ENCODE measurements at places on chromosomes 16 and 17.

- no peak for DNase-seq
Measured at GRCh38 chr16:75224306-75225082, 5.7 kb downstream of the CTRB1 start.

GRCh38 chr17:42773290-42774035, at the start of gene VPS25:
Gene VPS25 (plus strand): TSS chr17:42773449. CDS start chr17:42773476, 27 bp downstream.
- peak; percentile 63 for DNase-seq

DNA sequence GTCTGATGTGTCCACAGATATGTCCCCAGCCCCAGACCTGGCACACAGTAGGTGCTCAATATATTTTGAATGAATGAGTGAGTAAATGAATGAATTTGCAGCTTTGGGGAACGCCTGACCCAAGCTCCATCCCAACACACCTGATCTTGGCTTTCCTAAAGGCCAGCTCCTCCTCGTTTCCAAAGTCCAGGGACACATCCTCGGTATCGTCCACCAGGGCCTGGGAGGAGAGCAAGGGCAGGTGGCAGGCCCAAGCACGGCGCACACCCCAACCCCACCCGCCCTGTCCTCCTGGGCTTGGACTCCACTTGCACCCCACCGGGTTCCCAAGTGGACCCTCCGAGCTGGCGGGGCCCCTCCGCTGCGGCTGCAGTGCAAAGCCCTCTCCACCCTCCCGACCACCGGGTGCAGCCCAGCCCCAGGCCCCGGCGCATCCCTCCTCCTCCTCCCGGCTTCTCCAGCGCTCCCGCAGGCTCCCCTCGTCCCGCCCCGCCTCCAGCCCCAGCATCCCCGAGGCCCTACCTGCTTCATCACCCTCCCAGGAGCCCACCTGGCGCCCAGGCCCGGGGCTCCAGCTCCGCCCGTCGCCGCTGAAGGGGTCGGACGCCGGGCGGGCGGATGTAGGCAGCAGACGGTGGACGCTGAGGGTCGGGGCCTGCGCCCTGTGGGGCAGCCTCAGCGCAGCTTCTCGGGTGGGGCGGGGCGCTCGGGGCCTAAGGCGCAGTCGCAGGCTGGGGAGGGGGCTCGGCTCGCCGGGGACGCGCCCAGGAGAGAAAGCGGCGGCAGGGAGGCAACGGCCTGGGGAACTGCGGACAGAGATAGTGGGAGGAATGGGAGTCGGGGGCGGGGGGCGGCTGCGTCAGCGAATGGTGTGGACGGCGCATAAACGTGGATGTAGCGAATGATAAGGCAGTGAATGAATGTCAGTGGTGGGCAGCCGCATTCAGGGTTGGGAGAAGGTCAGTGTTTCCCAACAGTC, at the start of gene TVP23A:
TVP23A (minus strand) TSS at position 832 of the 979 bp plus-strand sequence; CDS start at position 531, 301 bp downstream.
- DNase-seq, result no peak

DNA sequence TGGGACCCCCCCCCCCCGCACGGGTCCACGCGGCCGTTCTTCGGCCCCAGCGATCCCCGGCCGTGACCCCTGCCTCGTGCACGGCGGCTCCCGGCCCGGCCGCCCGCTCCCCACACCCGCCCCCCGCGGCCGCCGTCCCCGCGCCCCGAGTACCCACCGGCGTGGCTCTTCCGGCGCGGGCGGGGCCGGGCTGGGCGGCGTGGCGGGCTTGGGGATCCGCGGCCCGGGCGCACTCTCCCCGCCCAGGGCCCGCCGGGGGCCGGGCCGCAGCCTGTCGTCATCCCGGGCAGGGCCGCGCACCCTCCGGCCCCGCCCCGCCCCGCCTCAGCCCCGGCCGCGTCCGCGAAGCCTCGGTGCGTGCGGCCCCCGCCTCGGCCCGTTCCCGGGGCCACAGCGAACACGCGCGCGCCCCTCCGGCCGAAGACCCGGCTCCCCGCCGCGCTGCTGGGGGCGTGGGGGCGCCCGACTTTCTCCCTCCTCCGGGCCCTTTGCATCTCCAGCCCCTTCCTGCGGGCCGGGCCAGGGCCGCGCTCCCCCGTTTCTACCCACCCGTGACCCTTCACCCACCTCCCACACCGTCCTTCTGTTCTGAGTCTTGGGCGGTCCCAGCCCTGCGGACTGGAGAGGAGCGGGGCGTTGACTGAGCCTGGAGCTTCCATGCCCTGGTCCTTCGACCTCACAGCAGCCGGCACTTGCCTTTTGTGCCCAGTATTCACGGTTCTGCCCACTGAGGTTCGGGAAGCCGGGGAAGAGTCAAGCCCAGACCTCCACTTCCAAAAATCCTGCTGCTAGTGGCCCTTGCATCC, 840 bp downstream of the MYO1C start:
- DNase-seq, result no peak

- DNase-seq, result no peak
Measured at GRCh38 chr17:6305613-6306360, 129.1 kb downstream of the AIPL1 start.

DNA sequence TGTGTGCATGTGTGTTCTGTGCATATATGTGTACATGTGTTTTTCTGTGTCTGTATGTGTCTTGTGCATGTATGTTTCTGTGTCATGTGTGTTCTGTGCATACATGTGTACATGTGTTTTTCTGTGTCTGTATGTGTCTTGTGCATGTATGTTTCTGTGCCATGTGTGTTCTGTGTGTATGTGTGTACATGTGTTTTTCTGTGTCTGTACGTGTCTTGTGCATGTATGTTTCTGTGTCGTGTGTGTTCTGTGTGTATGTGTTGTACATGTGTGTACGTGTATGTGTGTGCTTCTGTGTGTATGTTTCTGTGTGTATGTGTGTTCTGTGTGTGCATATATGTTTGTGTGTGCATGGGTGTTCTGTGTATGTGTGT, 8.4 kb upstream of the RAB37 start:
- no peak for DNase-seq

DNA sequence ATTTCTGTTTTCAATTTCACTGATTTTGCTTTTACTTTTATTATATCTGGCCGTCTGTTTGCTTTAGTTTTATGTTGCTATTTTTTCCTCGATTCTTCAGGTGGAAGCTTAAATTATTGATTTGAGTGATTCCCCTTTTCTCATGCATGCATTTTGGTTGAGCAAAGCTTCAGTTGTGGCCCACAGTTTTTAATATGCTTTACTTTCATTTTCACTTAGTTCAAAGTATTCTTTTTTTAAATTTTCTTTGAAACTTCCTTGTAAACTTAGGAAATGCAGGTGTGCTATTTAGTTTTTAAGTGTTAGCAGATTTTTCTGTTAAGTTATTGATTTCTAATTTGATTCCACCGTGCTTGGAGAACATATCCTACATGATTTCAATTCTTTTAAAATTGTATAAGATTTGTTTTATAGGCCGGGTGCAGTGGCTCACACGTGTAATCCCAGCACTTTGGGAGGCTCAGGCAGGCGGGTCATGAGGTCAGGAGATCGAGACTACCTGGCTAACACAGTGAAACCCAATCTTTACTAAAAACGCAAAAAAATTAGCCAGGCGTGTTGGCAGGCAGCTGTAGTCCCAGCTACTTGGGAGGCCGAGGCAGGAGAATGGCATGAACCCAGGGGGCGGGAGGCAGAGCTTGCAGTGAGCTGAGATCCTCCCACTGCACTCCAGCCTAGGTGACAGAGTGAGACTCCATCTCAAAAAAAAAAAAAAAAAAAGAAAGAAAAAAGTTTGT, 531.2 kb downstream of the KIF2B start:
- DNase-seq, result no peak

- no peak for DNase-seq
Measured at GRCh38 chr16:4689091-4689671, 4.2 kb upstream of the NUDT16L1 start.
